ENCODE measurements at places on chromosomes 1 and 21.
A peak's percentile ranks its signal among the peaks of the same experiment; 100 is the strongest.

GRCh38 chr1:106249810-106250209 is 806.7 kb upstream of the PRMT6 start:
- DNase-seq = no peak

DNA sequence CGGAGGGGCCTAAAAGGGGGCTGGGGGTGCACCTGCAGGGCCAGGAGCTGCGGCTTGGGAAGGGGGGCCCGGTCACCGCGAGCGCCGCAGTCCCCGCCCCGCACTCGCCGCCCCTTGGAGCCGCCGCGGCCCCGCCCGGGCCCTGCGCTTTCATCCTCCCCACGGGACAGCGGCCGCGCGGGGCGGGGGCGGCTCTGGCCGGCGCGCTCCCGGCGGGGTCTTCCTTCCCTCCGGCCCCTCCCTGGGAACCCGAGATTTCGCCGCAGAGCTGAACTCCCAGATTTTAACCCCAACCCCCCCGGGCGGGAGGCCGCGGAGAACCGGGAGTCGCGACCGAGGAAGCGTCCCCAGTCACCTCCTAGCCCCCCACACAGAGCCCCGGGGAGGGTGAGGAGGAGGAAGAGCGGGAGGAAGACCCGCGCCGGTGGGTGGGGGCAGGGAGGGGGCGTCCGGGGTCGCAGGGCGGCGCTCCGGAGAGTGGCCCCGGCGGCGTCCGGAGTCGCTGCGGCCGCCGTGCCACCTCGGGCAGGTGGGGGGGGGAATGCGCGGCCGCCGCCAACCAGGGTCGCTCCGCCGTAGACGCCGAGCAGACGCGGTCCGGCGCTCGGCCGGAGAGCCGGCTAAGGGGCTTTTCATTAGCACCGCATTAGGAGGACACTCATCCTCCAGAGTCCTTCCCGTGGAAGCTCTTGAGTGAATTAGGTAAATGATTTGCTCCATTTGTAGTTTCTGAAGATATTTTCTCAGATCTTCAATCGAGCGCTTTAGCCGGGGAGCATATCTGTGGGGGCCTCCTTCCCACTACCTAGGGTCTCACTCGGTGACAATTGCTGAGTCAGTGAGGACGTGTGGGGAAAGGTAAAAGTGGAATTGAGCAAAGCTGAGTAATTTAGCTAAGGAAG is 31.6 kb upstream of the NFIA start:
- DNase-seq = peak; percentile 53

- no peak for DNase-seq
Measured at GRCh38 chr1:12202190-12202497, 27.7 kb upstream of the VPS13D start.

GRCh38 chr1:224783006-224783651 is 146.3 kb upstream of the DNAH14 start:
- DNase-seq = no peak

GRCh38 chr1:60825593-60825992 is 256.8 kb upstream of the NFIA start:
- peak; percentile 13 for DNase-seq

- DNase-seq = no peak
Measured at GRCh38 chr1:76351655-76352054, 277.1 kb downstream of the ST6GALNAC3 start.

Measured in WTC11 (cell line).